ENCODE measurements at places on chromosomes 7 and 10. TPM values are rescaled to one million over a fixed set of nuclear protein-coding genes. Genes with fewer than 3 reads are reported as not detected.
A peak's percentile ranks its signal among the peaks of the same experiment; 100 is the strongest.

DNA sequence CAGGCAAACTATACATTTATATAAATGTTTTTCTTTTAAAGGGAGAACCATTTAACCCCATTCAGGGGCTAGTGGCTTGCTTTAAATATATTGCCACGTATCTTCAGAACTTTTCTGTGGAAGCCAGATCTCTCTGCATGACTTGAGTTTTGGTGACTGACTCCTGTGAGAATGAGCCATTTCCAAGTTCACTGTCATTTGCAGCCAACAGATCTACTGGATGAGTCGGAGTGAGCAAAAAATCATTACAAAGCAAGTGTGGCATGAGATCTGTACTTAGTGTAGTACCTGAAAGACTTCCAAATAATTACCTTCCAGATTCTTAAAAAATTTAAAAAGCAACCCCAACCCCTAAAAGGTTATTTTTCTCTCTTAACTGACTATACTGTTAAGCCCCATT is 45.6 kb downstream of the PDSS1 start:
- DNase-seq: no peak
- H3K4me1 ChIP-seq: peaks cover 5% of the 10 kb centered on the region
- no peaks in the 10 kb centered on the region for H3K27me3 ChIP-seq

GRCh38 chr10:14751014-14751896 is 23.4 kb downstream of the FAM107B start:
- no peak overlapping the region for H3K4me3 ChIP-seq
- H3K27ac ChIP-seq: no peak overlapping the region
- H3K36me3 ChIP-seq: no peaks in the 10 kb centered on the region
- H3K27me3 ChIP-seq: no peaks in the 10 kb centered on the region
- H3K4me1 ChIP-seq: no peaks in the 10 kb centered on the region

- H3K27me3 ChIP-seq: no peaks in the 10 kb centered on the region
- no peak for DNase-seq
- no peaks in the 10 kb centered on the region for H3K36me3 ChIP-seq
- peaks cover 3% of the 10 kb centered on the region for H3K4me1 ChIP-seq
- no peak overlapping the region for H3K4me3 ChIP-seq
- no peak overlapping the region for H3K27ac ChIP-seq
Measured at GRCh38 chr7:82455295-82455694, 11.7 kb upstream of the CACNA2D1 start.

GRCh38 chr10:49144058-49144720 is 10.4 kb upstream of the FAM170B start:
- H3K4me3 ChIP-seq: no peak overlapping the region
- H3K36me3 ChIP-seq: no peaks in the 10 kb centered on the region
- no peaks in the 10 kb centered on the region for H3K27me3 ChIP-seq
- peaks cover 11% of the 10 kb centered on the region for H3K4me1 ChIP-seq
- no peak overlapping the region for H3K27ac ChIP-seq
- DNase-seq: no peak

GRCh38 chr7:26633557-26633956 is 230.8 kb downstream of the SKAP2 start:
- no peaks in the 10 kb centered on the region for H3K36me3 ChIP-seq
- no peaks in the 10 kb centered on the region for H3K4me1 ChIP-seq
- H3K27ac ChIP-seq: no peak overlapping the region
- DNase-seq: no peak

GRCh38 chr7:124033095-124033806 is 384 bp upstream of the TMEM229A start:
- DNase-seq: peak; percentile 79
- H3K27me3 ChIP-seq: peaks cover 44% of the 10 kb centered on the region
- H3K4me1 ChIP-seq: peaks cover 24% of the 10 kb centered on the region
- no peaks in the 10 kb centered on the region for H3K36me3 ChIP-seq

- H3K4me3 ChIP-seq: peak overlapping the region; percentile 92
- no peaks in the 10 kb centered on the region for H3K36me3 ChIP-seq
- peaks cover 38% of the 10 kb centered on the region for H3K4me1 ChIP-seq
- peak; percentile 34 for DNase-seq
- H3K27me3 ChIP-seq: no peaks in the 10 kb centered on the region
Measured at GRCh38 chr7:90210981-90211380, 559 bp upstream of the STEAP2 start.

DNA sequence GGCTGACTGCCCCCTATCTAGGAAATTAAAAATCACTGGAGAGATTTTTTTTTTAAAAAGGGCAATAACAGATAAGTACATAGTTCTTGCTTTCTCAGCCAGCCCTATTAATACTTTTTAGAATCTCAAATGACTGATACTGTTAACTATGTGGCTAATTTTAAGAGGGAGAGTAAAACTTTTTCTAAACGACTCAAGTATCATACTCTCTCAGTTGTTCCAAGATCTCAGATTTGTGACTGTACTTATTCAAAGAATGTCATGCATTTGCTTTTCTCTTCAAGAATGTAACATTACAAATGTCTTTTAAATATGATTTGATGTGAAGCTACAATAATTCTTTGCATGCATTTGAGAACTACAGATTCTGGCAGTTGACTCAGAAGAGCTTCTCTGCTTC is 55.4 kb upstream of the RAB11FIP2 start:
- no peak overlapping the region for H3K27ac ChIP-seq
- H3K36me3 ChIP-seq: no peaks in the 10 kb centered on the region
- H3K27me3 ChIP-seq: no peaks in the 10 kb centered on the region
- H3K4me3 ChIP-seq: no peak overlapping the region

DNA sequence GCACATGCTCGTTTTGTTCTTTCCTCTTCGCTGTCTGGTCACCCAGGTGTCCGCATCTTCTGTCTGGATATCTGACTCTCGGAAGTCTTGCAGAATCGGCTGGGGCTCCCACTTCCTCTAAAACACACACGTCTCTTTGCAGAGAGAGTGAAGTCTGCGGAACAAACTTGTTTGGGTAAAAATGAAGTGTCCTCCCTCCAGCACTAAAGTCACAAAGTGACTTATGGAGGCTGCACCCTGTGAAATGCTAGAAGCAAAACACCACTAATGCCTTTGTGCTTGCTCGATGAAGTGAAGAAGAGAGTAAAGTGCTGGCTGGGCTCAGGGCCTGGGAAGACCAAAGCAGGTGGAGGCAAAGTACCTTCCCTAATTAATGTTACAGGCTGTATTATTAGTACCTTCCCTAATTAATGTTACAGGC is 71.4 kb downstream of the FGFR2 start:
- H3K4me3 ChIP-seq: no peak overlapping the region
- DNase-seq: no peak
- peaks cover 41% of the 10 kb centered on the region for H3K4me1 ChIP-seq
- peaks cover 26% of the 10 kb centered on the region for H3K36me3 ChIP-seq

- H3K4me3 ChIP-seq: no peak overlapping the region
- H3K27me3 ChIP-seq: peaks cover 20% of the 10 kb centered on the region
- peak; percentile 15 for DNase-seq
- no peak overlapping the region for H3K27ac ChIP-seq
- no peaks in the 10 kb centered on the region for H3K36me3 ChIP-seq
Measured at GRCh38 chr7:20653636-20654035, 38.2 kb downstream of the ABCB5 start.

DNA sequence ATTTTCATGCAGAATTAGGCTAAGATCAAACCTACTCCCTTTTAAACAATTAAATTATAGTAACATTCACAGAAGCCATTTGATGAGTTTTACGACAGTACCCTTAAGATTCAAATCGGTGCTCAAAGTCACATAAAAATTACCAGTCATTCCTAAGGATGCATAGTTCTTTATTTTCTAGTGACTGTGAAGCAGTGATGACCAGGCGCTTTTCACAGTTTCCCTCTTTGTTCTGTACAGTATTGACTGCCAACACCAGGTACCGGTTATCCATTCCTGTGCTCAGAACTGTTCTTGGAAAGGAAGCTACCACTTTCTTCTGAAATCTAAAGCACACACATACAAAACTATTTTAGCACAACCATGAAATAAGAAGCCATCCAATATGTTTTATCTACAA is 1.9 kb downstream of the DNA2 start:
- peak overlapping the region; percentile 78 for H3K4me3 ChIP-seq
- H3K27ac ChIP-seq: no peak overlapping the region
- peaks cover 16% of the 10 kb centered on the region for H3K4me1 ChIP-seq
- no peak for DNase-seq
- H3K36me3 ChIP-seq: peaks cover 27% of the 10 kb centered on the region

DNA sequence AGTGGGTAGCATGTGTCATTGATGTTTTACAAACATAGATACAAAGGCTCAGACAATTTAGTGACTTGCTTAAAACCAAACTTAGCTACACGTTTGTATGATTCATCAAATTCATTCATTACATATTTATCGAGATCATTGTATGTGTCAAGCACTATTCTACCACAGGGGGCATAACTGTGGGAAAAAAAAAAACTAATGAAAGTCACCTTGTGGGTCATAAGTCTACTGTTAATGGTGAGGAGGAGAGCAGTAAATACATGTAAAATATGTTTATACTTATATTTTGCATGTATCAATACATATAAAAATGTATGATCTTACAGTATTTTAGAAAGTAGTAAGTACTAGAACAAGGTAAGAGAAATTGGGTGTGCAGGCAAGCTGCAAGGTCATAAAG is 933.8 kb downstream of the IPMK start:
- H3K4me1 ChIP-seq: no peaks in the 10 kb centered on the region
- H3K36me3 ChIP-seq: no peaks in the 10 kb centered on the region
- no peak for DNase-seq
- H3K27ac ChIP-seq: no peak overlapping the region

DNA sequence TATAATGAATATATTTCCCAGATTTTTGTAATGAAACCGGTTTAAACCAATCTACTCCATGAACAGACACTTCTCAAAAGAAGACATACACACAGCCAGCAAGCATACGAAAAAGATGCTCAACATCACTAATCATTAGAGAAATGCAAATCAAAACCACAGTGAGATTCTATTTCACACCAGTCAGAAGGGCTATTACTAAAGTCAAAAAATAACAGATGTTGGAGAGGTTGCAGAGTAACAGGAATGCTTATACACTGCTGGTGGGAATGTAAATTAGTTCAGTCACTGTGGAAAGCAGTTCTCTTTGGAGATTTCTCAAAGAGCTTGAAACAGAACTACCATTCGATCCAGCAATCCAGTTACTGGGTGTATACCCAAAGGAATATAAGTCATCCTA is 240.7 kb downstream of the TSPAN12 start:
- no peak overlapping the region for H3K27ac ChIP-seq
- H3K4me1 ChIP-seq: no peaks in the 10 kb centered on the region
- no peak overlapping the region for H3K4me3 ChIP-seq
- no peaks in the 10 kb centered on the region for H3K27me3 ChIP-seq

DNA sequence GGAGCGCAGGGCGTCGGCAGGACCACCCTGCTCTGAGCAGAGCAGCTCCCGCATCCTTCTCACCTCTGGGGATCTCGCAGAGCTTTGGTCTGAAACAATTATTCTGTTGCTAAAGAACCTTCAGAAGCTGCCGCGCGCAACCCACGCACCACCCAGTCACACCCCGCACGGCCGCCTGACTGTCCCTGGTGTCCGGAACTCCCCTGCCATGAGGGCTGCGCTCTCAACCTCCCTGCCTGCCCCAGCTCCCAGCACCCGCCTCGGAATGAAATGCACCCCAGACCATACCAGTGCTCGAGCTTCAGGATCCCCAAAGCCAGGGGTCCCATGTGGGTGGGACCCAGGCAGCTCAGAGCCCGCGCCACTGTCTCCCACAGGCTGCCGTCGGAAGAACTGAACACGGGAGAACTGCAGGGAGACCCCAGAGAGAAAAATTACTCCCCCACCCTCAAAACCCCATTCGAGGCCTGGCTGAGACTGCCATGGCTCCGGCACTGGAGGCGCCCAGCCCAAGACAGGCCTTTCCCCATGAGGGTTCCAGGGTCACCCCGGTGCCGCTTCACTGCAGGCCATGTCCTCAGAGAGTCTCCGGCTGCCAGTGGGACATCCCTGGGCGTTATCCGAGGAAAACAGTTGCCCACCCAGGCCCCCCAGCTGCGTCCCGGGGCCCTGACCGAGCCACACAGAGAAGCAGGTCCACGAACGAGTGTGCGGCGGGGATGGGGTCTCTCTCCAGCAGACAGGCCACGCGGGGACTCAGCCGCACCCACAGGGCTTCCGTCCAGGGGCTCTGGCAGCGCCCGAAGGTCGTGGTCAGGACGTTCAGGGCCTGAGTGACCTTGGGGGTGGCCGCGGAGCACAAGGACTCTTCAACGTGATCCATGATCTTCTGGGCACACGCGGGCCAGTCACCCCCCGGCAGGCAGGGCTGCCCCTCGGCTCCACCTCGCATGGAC is 12.1 kb downstream of the BRAT1 start:
- H3K36me3 ChIP-seq: no peaks in the 10 kb centered on the region
- H3K4me1 ChIP-seq: no peaks in the 10 kb centered on the region
- no peak for DNase-seq

GRCh38 chr10:30701451-30702173 is 72.1 kb upstream of the LYZL2 start:
- no peaks in the 10 kb centered on the region for H3K36me3 ChIP-seq
- no peak for DNase-seq
- H3K27ac ChIP-seq: no peak overlapping the region
- H3K4me3 ChIP-seq: no peak overlapping the region
- H3K27me3 ChIP-seq: no peaks in the 10 kb centered on the region

- H3K4me3 ChIP-seq: no peak overlapping the region
- H3K4me1 ChIP-seq: peaks cover 45% of the 10 kb centered on the region
- no peaks in the 10 kb centered on the region for H3K27me3 ChIP-seq
- H3K36me3 ChIP-seq: no peaks in the 10 kb centered on the region
Measured at GRCh38 chr7:105800849-105801534, 75.4 kb downstream of the ATXN7L1 start.

DNA sequence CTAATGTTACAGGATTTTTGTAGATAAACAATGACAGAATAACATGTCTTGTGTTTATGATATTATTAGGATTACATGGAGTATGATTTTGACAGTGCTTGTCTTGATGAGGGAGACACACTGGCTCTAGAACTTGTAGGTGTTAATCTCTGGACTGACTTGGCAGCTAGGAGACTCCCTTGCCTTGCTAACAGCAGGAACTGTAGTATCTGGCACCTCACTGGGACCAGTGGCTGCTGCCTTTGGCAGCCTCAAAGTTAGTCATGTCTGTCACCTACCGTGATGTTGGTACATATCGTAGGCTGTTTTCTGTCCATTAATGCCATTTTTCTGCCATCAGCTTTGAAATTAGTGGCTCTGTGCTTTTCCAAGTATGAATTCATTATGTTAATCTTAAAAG is 261.5 kb downstream of the CDK14 start:
- no peaks in the 10 kb centered on the region for H3K4me1 ChIP-seq
- no peaks in the 10 kb centered on the region for H3K36me3 ChIP-seq
- H3K27ac ChIP-seq: no peak overlapping the region
- H3K4me3 ChIP-seq: no peak overlapping the region
- no peaks in the 10 kb centered on the region for H3K27me3 ChIP-seq

SLC26A5 gene
- 0.49 TPM for total RNA-seq

IFIT3 gene
- 0.43 TPM for total RNA-seq

EXOC4 gene
- total RNA-seq: 44.6 TPM

PNLIPRP2 gene
- total RNA-seq: not detected

ADCYAP1R1 gene
- total RNA-seq: 10.6 TPM

AQP1 gene
- total RNA-seq: 0.28 TPM

ARHGEF5 gene
- 27.3 TPM for total RNA-seq

INTS15 gene
- 30.6 TPM for total RNA-seq

TMEM140 gene
- not detected for total RNA-seq

LRIT1 gene
- total RNA-seq: 0.07 TPM

FAM221A gene
- total RNA-seq: 29.9 TPM

LIPN gene
- not detected for total RNA-seq

OIT3 gene
- not detected for total RNA-seq

SLC13A4 gene
- total RNA-seq: 2.4 TPM

NME8 gene
- total RNA-seq: 0.14 TPM
